Esophagus mucosa (tissue), 1 donor: ENCODE measurements at places on chromosomes 2 and 18. TPM values are rescaled to one million over a fixed set of nuclear protein-coding genes. Genes with fewer than 3 reads are reported as not detected.
A peak's percentile ranks its signal among the peaks of the same experiment; 100 is the strongest.

Gene RIT2
- total RNA-seq = not detected

Gene FAM110C
- 44.3 TPM for total RNA-seq

Gene COL3A1
- 43.8 TPM for total RNA-seq

DNA sequence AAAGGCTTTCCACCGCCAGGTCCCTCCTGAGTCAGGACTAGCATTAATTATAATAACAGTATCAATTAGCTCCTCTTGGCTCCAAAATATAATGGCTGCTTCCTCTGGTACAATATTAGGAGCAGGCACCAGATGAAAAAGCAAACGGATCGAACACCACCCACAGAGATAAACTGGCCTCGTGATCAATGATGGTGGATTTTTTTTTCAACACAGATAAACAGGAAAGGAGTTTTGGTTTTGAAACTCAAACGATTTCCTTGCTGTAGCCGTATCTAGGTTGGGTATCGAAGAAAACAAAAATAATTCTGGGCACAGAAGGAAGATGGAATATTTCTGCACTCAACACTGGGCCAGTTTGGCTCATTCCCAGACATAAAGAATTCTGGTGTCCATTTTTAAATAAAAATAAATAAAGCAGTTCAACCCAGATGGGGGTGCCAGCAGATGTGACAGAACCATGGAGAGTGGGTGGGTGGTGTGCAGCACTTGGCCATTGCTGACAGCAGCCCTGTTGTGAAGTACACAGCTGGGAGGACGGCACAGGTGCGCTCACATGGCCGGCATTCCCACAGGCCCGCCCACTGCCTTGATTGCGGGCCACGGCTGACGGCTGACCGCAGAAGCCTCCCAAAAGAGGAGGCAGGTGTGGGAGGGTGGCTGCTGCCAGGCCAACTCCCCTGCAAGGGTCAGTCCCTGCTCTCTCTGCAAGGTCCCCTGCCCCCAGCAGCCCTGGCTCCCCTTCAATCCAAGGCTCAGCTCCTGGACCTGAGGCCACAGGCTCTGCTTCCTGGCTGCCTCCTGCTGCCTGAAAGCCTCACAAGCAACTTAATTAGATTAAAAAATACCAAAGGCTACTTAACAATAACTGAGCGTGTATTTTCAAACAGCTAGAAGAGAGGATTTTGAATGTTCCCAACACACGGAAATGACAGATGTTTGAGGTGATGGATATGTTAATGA, 351.9 kb upstream of the ID2 start:
- no peak for ATAC-seq

GRCh38 chr2:35548171-35548570, 807.4 kb upstream of the CRIM1 start:
- ATAC-seq = peak; percentile 76

- peak; percentile 32 for ATAC-seq
These were observed 451.3 kb upstream of the VWC2L start for GRCh38 chr2:213959589-213959988.

- ATAC-seq = no peak
These were observed 1.7 kb upstream of the BCL2 start for GRCh38 chr18:63321291-63321690.

DNA sequence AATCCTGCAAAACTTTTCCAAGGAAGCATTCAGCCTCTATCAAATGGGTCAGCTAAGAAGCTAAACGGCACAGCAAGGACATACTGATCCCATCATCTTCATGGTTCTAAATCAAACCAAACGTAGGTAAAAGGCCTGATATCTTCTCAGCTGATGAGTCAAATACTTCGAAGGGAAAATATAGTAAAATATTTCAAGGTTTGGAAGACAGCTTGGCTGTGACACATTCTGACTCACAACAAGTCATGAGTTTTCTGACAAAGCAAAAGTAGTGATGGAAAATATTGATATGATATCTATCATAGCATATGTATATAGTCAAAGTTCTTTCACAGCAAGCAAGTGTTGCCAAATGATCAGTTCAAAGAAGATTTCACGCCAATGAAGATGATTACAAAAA, 31.5 kb downstream of the DOCK10 start:
- ATAC-seq = peak; percentile 50

DNA sequence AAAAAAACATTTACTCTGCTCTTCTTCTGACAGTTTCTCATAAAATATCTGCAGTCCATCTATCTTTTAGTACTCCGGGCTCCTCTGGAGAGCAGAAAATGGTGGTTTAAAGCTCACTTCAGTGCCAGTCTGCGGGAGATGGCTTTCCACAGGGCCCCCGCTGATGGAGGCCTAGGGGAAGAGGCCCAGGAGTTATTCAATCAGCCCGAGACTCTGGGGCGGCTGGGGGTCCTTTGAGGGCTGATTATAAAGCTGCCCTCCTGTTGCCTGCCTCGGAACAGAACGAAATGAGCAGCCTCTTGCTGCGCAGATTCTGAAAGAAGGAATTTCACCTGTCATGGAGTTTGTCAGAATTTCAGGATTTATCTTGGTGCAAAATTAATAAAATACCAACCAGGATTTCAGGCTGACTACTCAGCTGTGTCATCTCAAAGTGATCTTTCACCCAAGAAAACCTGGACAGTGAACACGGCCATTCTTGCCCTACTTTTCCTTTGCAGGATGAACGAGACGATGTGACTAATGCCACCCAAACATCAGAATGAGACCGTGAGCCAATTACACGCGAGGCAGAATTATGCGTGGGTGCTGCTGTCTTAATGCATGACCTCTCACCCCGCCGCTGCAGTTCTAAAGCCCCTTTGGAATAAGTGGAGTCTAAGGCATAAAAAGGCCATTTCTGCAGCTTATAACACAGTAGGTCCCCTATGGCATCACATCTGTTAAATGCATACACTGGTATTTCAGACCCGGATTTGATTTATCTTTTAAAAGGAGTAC, 273.8 kb downstream of the ZNF521 start:
- no peak for ATAC-seq

DNA sequence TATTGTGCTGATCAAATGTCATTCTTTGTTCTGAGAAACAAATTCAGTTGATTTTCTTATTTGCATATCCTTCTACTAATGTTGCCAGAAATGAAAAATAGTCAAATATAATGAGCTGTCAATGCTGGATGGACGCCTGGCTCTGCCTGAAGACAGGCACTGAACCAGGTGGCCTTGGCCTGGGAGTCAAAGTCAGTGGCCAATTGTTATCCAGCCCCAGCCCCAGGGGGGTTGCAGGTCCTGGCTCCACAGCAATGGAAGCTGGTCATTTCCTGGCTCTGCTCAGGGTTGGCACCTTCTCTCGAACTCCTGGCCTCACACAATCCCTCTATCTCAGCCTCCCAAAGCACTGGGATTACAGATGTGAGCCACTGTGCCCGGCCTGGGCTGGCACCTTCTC, 176.8 kb upstream of the GLI2 start:
- ATAC-seq = no peak

- no peak for ATAC-seq
These were observed 196.9 kb downstream of the MYCN start for GRCh38 chr2:16137080-16137755.

- ATAC-seq = no peak
These were observed 37.0 kb upstream of the TTN start for GRCh38 chr2:178844269-178844668.
